ENCODE measurements at places on chromosomes 11 and 22.

DNA sequence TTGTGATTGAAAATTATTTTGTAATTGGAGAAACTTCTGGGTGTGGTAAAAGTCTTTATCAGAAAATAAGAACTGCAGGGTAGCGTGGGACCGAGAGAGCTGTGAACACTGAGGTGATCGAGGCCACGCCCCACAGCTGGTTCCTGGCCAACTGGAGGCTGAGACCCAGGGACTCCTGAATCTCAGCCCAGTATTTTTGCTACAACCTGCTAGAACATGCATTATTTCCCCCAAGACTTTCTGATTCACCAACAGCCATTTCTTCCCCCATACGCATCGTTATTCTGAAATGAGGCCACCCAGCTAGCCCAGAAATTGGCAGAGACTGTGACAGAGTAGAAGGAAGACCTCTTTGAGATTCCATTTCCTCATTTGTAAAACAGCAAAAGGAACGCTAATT lies 3.4 kb upstream of the FGF19 start:
- peaks cover 48% of the 10 kb centered on the region for H3K27me3 ChIP-seq
- H3K36me3 ChIP-seq, result no peaks in the 10 kb centered on the region
- no peak overlapping the region for H3K27ac ChIP-seq
- H3K4me1 ChIP-seq, result no peaks in the 10 kb centered on the region
- no peak for DNase-seq

DNA sequence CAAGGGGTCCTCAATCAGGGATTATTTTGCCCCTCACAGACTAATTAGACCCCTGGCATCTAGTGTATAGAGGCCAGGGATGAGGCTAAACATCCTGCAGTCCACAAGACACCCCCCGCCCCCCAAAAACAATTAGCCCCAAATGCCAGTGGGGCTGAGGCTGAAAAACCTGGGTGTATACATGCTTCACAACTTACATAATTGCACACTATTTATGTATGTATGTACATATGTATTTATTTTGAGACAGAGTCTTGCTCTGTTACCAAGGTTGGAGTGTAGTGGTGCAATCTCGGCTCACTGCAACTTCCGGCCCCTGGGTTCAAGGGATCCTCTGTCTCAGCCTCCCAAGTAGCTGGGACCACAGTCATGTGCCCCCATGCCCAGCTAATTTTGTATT lies 28.8 kb upstream of the SHANK2 start:
- H3K27me3 ChIP-seq, result peaks cover 7% of the 10 kb centered on the region
- no peak for DNase-seq
- no peak overlapping the region for H3K4me3 ChIP-seq

DNA sequence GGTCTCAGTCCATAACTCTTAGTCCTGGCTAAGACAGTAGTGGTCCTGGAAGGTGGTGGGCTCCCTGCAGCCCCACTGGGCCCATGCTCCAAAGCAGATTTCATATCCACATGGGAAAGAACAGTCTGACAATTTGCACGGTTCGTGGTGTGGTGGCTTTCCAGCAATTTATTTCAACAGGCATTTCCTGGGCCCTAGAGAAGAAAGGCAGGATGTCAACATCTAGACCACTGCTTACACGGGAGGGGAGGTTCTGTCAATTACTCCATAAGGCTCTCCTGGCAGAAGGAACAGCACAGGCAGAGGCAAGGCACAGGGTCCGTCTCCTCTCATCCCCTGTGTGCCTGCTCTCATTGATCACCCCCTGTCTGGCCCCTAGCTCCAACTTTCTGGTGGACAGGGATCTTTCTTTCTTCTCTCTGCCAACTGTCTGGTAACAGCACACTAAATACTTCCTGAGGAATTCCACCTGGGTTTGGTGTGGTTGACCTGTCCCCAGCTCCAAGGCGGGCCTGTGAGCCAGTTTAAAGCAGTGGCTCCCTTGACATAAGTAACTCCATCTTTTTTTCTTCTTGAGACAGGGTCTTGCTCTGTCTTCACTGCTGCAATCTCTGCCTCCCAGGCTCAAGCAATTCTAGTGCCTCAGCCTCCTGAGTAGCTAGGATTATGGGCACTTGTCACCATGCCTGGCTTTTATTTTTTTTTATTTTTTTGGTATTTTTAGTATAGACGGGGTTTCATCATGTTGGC lies 5.1 kb upstream of the A4GALT start:
- peaks cover 22% of the 10 kb centered on the region for H3K27me3 ChIP-seq
- no peaks in the 10 kb centered on the region for H3K36me3 ChIP-seq
- no peak overlapping the region for H3K27ac ChIP-seq
- H3K4me3 ChIP-seq, result no peak overlapping the region
- DNase-seq, result peak; percentile 16
- H3K4me1 ChIP-seq, result peaks cover 6% of the 10 kb centered on the region

GRCh38 chr22:42090596-42091454 lies at the start of gene NDUFA6:
TSS of gene NDUFA6 (minus strand) at chr22:42090772. CDS start at chr22:42090744, 28 bp downstream.
- peak within 1 kb of the TSS; percentile 92 for H3K4me3 ChIP-seq
- H3K4me1 ChIP-seq, result peaks cover 4% of the 10 kb centered on the region
- no peaks in the 10 kb centered on the region for H3K27me3 ChIP-seq
- peak; percentile 96 for DNase-seq
- H3K36me3 ChIP-seq, result peaks cover 13% of the 10 kb centered on the region
- peak within 1 kb of the TSS; percentile 96 for H3K27ac ChIP-seq

DNA sequence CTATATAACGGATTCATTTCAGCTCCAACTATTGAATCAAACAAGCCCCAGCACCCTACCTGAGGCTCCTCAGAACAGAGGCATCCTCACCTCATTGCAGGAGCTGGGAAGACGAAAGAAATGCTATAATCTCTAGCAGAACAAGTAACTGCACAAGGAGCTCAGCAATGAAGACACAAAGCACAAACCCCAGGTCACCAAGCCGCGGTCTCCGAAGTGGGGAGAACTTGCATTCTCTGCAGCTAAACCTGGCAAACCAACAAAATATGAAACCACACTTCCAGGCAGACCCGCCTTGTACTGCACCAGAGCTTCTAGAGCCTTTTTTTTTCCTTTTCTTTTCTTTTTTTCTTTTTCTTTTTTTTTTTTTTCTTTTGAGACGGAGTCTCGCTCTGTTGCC lies 21.8 kb upstream of the CD5 start:
- H3K27me3 ChIP-seq, result peaks cover 9% of the 10 kb centered on the region
- no peak overlapping the region for H3K27ac ChIP-seq
- H3K4me3 ChIP-seq, result no peak overlapping the region
- DNase-seq, result no peak
- H3K36me3 ChIP-seq, result no peaks in the 10 kb centered on the region

DNA sequence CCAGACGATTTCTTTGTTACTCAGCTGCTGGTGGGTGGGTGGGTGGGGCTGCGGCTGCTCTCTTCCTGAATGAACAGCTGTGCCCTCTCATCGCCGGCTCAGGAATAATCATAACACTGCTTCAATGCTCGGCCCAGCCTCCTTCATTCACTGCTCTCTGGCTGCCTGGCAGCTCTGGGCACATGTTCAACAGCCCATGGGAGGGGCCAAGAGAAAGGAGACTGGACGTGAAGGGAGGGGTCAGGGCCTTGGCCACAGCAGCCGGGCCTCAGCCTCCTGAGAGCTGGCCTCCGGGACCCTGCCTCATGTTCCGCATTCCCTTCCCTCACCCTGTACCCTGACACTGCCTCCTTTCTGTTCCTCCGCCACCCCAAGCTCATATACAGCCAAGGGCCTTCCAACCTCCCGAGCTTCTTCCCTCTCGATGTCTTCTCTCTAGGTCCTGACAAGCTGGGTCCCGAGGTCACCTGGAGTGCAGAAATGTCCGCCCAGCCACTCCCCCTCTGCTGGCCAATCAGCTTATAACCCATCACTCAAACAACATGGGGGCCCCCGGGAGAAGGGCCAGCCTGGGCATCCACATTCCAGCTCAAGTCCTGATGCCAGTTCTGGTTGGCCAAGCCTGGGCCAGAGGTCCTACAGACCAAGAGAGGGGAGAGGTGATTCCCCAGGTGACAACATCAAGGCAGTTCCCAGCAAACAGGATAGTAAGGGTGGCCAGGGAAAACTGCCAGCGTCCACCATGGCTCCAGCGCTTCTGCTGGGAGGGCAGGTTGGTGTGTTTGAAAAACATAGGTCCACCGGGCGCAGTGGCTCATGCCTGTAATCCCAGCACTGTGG lies 3.2 kb upstream of the CSDC2 start:
- no peak overlapping the region for H3K4me3 ChIP-seq
- H3K27ac ChIP-seq, result peak overlapping the region; percentile 60
- peak; percentile 86 for DNase-seq
- peaks cover 40% of the 10 kb centered on the region for H3K4me1 ChIP-seq

DNA sequence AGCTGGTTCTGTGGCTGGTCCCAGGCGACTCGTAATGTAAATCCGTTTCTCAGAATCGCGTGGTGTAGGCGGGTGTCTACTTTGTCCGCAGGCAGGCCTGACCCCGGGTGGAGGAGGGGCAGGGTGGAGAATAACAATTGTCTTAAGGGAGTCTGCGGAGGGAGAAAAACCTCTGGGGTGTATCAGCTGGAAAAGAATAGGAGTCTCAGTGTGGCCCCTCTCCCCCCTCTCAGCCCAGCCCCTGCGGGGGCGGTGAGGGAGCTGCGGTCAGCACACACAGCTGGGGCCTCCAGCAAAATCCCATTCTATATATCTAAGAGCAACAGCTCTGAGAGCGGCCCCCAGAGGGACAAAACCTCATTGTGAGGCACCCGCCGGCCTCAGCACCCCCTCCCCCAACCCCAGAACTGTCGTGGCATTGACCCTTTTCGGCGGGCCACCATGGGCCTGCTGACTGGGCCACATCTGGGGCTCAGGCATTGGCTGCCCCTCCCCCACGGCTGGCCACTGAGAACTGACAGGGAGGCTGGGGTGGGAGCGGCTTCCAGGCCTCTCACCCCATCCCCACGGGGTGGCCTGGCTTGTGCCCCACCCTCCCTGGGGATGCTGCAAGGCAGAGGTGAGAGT lies 2.7 kb upstream of the MYRF start:
- peak; percentile 25 for DNase-seq
- no peaks in the 10 kb centered on the region for H3K36me3 ChIP-seq
- no peak overlapping the region for H3K4me3 ChIP-seq
- H3K27me3 ChIP-seq, result no peaks in the 10 kb centered on the region
- H3K4me1 ChIP-seq, result peaks cover 41% of the 10 kb centered on the region
- no peak overlapping the region for H3K27ac ChIP-seq

GRCh38 chr11:19239039-19239438 lies 1.7 kb downstream of the E2F8 start:
- peaks cover 21% of the 10 kb centered on the region for H3K27me3 ChIP-seq
- no peaks in the 10 kb centered on the region for H3K36me3 ChIP-seq
- no peak for DNase-seq
- H3K4me1 ChIP-seq, result peaks cover 8% of the 10 kb centered on the region
- no peak overlapping the region for H3K27ac ChIP-seq

GRCh38 chr11:72736452-72737069 lies 15.6 kb downstream of the ARAP1 start:
- peak overlapping the region; percentile 25 for H3K27ac ChIP-seq
- peak; percentile 19 for DNase-seq
- no peaks in the 10 kb centered on the region for H3K27me3 ChIP-seq
- no peak overlapping the region for H3K4me3 ChIP-seq
- H3K36me3 ChIP-seq, result no peaks in the 10 kb centered on the region
- peaks cover 43% of the 10 kb centered on the region for H3K4me1 ChIP-seq

DNA sequence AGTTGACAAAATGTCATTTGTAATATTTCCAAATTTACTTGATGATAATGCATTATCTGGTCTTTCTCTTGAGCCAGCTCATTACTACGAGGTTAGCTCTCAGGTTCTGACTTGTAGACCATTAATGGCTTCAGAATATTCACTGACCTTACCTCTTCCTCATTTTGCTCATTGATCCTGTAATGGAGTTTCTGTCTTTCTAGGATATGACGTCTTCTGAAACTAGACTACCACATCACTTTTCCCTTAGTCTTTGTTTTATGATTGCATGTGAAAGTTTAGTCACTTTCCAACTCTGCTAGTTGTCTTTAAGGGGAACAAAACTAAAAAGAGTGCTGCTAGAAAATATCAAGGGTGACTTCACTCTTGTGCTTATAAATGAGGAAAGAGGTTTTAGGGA lies 697.6 kb downstream of the JRKL start:
- no peak for DNase-seq
- no peaks in the 10 kb centered on the region for H3K27me3 ChIP-seq
- no peaks in the 10 kb centered on the region for H3K4me1 ChIP-seq
- H3K36me3 ChIP-seq, result no peaks in the 10 kb centered on the region
- no peak overlapping the region for H3K4me3 ChIP-seq
- no peak overlapping the region for H3K27ac ChIP-seq

- no peak for DNase-seq
- H3K4me3 ChIP-seq, result no peak overlapping the region
- no peak overlapping the region for H3K27ac ChIP-seq
- no peaks in the 10 kb centered on the region for H3K27me3 ChIP-seq
- no peaks in the 10 kb centered on the region for H3K36me3 ChIP-seq
Observed at GRCh38 chr11:521177-521688, 14.1 kb downstream of the HRAS start.

DNA sequence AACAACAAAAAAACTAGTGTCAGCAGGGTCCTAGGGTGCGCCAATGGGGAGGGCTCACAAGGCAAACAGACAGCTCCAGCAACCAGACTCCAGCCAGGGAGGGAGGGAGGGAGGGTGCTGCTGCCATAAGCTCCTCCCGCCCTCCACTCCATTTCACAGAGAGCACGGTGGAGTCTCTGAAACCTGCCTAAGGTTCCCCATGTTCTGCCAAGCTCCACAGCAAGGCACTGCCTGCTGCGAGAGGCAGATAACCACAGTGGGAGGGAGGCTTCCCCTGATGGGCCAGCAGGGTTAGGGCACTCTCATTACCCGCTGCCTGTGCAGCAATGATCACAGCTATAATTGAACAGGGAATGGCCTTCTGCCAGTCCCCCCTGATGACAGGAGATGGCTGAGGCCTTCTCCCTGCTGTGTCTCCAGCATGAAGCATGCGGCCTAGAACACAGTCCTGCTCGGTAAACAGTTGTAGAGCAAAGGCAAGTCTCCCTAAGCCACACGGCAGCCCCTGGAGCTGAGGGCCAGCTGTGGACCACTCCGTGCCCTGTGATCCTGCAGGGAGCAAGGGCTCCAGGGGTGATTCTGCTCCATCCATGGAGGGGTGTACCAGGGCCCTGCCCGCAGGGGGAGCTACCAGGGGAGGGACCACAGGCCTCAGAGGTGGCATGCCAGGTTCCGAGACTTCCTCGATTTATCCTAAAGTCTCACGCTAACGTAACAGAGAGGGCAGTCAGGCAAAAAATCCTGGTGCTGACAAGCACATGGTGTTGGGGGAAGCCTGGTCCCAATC lies 42.9 kb downstream of the PC start:
- no peaks in the 10 kb centered on the region for H3K36me3 ChIP-seq
- DNase-seq, result no peak
- H3K27ac ChIP-seq, result no peak overlapping the region
- no peaks in the 10 kb centered on the region for H3K4me1 ChIP-seq
- no peak overlapping the region for H3K4me3 ChIP-seq

GRCh38 chr22:49678842-49679170 lies 148.9 kb downstream of the BRD1 start:
- no peaks in the 10 kb centered on the region for H3K36me3 ChIP-seq
- no peak overlapping the region for H3K27ac ChIP-seq
- no peak for DNase-seq
- H3K27me3 ChIP-seq, result peaks cover 2% of the 10 kb centered on the region

GRCh38 chr11:87369888-87370287 lies 332.2 kb downstream of the TMEM135 start:
- no peak overlapping the region for H3K4me3 ChIP-seq
- no peaks in the 10 kb centered on the region for H3K36me3 ChIP-seq
- no peak overlapping the region for H3K27ac ChIP-seq
- H3K4me1 ChIP-seq, result no peaks in the 10 kb centered on the region
- H3K27me3 ChIP-seq, result no peaks in the 10 kb centered on the region
